Stimulated activated CD4-positive, alpha-beta T cell treated with anti-CD3 and anti-CD28 coated beads, Interleukin-1b, Interleukin-23, amount 100 ng/mL, for 4 hours (primary cell): ENCODE measurements at places on chromosomes 2 and 18.
A peak's percentile ranks its signal among the peaks of the same experiment; 100 is the strongest.

GRCh38 chr18:48053881-48054816 lies 123.7 kb upstream of the SMAD2 start:
- no peak for DNase-seq

GRCh38 chr2:105144941-105145300 lies 96.6 kb upstream of the GPR45 start:
- DNase-seq: no peak

GRCh38 chr2:143219266-143219665 lies 90.0 kb downstream of the ARHGAP15 start:
- DNase-seq: no peak

- peak; percentile 25 for DNase-seq
Observed at GRCh38 chr2:192162392-192163042, 32.2 kb downstream of the TMEFF2 start.

GRCh38 chr2:33069894-33070651 lies 123.3 kb downstream of the LTBP1 start:
- DNase-seq: no peak

DNA sequence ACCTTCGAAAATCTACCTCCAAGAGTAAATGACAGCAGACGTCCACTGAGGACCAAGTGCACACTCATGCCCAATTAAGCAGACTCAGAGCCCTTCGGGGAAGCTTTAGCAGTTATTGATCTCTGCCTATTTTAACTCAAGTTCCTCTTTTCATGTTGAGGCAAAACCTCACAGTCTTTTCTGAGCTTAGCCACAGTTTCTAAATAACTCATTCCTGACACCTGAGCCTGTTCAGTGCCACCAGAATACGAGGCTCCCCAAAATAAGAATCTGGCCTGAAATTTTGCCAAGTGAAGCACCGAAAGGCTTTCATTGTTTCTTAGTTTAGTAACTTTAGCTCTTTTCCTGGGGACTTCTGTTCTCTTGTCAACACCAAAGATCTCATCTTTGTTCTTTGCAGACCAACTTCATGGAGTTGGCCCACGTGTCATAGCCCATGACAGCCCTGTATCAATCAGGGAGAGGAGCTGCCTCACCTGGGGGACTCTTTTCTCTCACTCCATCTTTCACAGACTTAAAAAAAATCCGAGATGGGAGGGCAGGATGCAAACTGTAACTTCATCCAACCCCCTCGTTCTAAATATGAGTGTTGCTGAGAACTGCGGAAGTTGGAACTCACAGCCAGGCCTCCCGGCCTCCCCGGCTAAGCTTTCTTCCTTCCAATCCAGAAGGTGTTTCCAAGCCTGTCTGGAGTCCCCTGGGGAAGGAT lies 22.2 kb downstream of the INPP5D start:
- DNase-seq: no peak

DNA sequence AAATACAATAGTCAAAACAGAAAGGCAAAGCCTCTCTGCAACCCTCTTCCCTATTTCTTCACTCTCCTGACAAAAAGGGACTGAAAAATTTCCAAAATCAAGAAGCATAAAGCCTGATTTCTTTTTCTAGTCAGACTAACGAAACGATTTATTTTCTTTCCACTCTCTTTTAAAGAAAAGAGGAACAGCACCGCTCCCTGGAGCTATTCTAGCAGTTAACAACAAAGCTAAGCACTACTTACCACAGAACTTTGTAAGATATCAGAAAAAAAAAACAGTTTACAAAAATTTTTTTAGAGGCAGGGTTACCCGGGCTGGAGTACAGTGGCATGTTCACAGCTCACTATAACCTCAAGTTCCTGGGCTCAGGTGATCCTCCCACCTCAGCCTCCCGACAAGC lies 14.4 kb upstream of the FHL2 start:
- no peak for DNase-seq

DNA sequence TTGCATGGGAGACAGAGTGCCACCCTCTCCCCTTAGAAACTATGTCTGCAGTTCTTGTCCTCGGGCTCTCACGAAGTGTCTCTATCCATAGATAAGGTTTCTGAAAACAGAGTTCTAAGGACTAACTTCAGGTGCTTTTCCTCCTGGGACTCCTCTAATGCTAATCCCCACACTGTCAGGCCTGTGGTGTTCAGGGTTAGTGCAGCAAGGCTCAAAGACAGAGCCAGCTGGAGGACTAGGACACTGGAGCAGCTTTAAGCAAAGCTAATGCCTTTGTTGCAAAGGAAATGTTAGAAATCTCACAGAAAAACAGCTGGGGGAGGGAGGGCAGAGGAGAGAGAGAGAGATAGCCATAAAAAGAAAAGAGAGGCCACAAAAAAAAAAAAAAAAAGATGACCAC lies 824.0 kb upstream of the FSHR start:
- no peak for DNase-seq

DNA sequence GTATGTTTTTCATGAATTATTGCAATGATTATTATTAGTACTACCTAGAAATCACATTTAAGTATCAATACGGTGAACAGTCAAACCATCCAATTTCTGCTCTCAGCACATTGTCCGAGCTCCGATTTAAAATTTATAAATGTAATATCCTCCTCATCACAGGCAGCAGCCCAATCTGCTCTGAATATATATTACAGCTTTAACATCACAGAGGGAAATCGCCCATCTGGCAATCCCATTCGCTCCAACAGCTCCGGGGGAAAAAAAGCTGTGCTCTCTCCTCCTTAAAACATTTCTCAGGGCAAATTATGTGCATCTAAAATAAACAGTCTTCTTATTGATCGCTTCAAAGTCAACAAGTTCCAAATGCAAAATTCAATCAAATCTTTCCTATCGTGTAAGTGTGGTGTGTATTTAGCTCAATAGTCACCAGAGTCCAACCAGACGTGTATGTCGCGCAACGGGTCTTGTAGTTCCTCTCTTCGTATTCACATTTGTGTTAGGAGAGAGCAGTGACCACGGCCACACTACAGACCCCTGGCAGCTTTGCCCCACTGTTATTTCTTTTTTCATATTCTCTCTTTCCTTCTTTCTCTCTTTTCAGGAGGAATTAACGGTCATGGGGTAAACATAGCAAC lies 2.4 kb downstream of the FIGN start:
- DNase-seq: no peak

GRCh38 chr2:155379494-155379893 lies 681.0 kb downstream of the KCNJ3 start:
- no peak for DNase-seq

- DNase-seq: no peak
Observed at GRCh38 chr18:79548986-79549637, 130.5 kb upstream of the CTDP1 start.

DNA sequence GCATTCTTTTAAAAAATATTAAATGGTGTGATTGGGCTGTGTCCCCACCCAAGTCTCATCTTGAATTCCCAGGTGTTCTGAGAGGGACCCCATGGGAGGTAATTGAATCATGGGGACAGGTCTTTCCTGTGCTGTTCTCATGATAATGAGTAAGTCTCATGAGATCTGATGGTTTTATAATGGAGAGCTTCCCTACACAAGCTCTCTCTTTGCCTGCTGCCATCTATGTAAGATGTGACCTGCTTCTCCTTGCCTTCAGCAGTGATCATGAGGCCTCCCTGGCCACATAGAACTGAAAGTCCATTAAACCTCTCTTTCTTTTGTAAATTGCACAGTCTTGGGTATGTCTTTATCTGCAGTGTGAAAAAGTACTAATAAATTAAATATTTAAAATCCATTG lies 10.3 kb downstream of the PPM1B start:
- no peak for DNase-seq

- no peak for DNase-seq
Observed at GRCh38 chr18:58393295-58393694, 235.6 kb downstream of the ALPK2 start.

DNA sequence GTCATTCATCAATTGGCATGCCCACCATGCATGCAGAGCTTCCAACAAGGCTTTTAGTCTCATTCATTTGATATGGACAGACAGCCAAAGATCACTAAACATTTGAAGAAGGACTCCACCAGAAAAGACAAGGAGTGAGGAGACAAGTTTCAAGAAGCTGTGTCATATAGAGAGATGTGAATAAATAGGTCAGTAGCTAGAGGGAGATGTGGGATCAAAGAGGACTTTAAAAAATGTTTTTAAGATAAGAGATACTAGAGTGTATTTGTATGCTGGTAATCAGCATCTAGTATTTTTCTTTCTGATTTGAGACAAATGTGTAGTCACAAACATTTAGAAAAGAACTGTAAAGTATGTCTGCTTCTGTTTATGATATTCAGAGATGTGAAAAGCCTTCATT lies 48.5 kb downstream of the ANTXR1 start:
- no peak for DNase-seq

DNA sequence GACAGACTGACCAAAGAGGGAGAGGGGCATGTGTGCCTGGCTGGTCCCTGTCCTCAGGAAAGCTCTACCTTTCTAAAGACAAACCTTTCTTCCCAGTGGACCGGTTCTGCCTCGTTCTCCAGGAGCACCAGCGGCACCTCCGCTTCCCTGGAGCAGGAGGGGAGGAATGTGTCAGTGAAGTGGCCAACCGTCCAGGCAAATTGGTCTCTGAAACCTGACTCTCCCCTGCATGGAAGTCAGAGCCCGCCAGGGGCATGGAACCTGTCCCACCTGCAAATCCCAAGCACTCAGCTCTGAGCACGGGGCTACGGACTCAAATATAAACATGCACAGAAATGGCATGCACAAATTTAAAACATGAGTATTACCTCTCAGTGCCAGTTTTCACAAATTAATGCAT lies 62.9 kb downstream of the COL6A3 start:
- no peak for DNase-seq

DNA sequence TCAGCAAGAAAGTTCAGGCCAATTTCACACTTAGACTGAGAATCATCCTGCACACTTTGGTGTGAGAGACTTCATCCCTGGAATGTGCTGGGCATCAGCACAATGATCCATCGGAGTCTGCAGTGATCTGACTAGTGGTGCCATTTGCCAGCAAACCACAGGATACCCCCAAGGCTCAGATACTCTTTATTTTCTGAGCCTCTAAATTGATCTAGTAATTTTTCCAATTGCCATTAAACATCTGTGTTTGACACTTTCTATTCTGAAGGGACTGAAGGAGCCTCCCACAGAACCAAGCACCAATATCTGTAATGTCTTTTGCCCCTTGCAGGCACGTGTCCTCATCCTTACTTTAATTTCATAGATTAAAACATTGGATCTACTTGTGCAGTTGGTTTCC lies 485.3 kb upstream of the SMIM21 start:
- DNase-seq: no peak

DNA sequence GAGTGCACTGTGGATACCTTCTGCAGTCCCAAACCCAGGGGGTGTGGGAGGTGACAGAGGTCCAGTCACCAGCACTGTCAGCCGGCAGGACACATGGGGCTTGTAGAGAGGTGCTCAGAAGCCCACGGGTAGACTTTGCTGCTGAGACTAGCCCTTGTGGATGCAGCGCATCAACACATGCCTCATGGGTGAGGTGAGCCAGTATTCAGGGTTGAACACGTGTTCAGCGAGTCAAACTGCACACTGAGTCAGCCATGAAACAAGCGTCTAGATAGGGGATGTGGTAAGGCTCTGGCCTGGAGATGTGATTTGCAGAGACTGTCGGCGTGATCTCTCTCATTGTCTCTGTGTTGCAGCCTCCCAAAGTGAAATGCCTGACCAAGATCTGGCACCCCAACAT lies 35.8 kb upstream of the SCLY start:
- no peak for DNase-seq

- DNase-seq: no peak
Observed at GRCh38 chr2:111028720-111029119, 92.0 kb upstream of the BCL2L11 start.

DNA sequence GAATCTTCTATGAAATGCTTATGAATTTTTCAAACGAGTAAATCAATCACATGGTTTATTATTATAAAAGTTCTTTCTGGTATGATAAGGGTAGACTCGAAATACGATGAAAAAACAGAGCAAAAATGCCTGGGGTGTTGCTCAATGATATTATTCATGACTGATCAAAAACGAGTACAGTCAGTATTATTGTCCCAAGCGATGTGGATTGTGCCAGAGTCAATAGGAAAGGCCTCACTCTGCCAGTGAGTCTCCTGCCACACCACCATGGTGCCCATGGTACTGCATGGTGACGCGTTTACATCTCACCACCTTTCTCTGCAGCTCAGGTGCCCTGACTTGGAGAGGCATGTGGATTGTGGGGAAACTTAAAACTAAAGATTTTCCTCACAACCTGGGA lies 58.5 kb downstream of the KCTD1 start:
- DNase-seq: no peak

- DNase-seq: peak; percentile 9
Observed at GRCh38 chr18:23131693-23132319, 3.5 kb upstream of the CABLES1 start.

DNA sequence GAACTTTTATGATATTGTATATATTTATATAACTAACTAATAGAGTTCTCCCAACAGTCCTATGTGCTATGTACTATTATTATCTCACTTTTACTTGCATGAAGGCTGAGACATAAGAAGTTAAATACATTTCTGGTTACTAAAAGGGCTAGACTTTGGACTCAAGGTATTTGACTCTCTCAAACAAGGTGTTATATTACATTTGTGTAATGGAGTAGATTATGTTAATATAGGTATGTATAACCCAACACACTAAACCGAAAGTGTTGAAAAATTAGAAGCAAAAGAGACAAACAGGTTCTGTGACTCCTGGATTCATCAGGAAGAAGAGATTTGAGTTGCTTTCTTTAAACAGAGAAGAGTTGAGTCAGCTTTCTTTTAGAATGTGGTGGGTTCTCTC lies 733.6 kb upstream of the ZEB2 start:
- no peak for DNase-seq

- DNase-seq: peak; percentile 74
Observed at GRCh38 chr18:51110073-51110797, 80.2 kb downstream of the SMAD4 start.

DNA sequence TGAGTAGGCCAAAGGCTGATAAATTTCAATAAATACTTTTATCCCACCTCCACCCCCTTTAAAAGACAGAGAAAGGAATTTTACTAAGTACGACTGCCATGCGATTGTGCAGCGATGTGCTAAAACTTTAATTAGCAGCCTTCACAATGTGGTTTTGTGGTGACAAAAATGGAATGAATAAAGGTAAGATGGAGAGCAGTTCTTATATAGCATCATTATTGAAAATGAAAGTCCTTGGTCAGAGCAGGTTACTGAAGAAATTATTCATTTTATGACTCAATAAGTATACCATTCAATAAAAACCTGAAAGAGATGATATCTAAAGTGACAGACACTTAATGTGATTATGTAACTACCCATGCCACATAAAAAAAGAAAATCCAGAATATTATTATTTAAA lies 33.2 kb upstream of the MTIF2 start:
- DNase-seq: no peak
